Cardiac muscle cell (in vitro differentiated cells and primary cell): ENCODE measurements at places on chromosomes 16 and 17. TPM values are rescaled to one million over a fixed set of nuclear protein-coding genes. Genes with fewer than 3 reads are reported as not detected.

The FBXL19 gene
- total RNA-seq = 55.1 and 60.0 TPM in 2 replicates

The RSAD1 gene
- 24.1 and 35.8 TPM in 2 replicates for total RNA-seq

The CES5A gene
- total RNA-seq = not detected in 2 replicates

The UMOD gene
- total RNA-seq = not detected in 2 replicates

The CHAD gene
- total RNA-seq = 0.11 TPM in 1 of 2 replicates, not detected in the other

The SCPEP1 gene
- 25.9 and 41.9 TPM in 2 replicates for total RNA-seq

The CLEC18B gene
- total RNA-seq = 1.7 and 3.0 TPM in 2 replicates

The TSPAN10 gene
- 5.0 TPM in 2 replicates for total RNA-seq

The KRTAP9-2 gene
- not detected in 2 replicates for total RNA-seq

GRCh38 chr17:79160980-79161636, 86.5 kb downstream of the ENGASE start:
- no peaks in the 10 kb centered on the region for H3K36me3 ChIP-seq
- H3K4me3 ChIP-seq = no peak overlapping the region
- H3K27ac ChIP-seq = no peak overlapping the region
- no peak for DNase-seq
- no peaks in the 10 kb centered on the region for H3K4me1 ChIP-seq
- no peaks in the 10 kb centered on the region for H3K27me3 ChIP-seq

DNA sequence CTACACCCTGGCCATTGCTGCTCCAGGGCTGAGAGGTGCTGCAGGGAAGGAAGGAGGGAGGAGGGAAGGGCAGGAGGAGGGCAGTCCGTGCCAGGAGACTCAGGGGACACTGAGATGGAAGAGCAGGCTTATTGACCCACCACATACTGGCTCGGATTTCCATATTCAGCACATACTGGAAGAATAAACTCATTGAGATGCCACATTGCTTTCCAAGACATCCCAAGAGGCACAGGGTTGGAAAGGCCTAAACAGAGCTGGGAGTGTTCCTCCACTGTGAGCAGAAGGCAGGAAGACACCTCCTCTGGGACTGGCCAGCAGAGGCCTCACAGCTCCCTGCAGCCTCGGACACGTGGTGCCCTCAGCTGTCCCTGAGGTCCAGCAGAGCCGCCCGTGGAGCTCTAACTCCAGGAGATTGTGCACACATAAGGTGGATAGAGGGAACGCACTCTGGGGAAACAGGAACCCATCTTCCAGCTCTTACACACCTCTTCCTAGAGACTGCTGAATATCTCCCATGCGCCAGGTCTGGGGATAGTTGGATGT, 17.4 kb downstream of the CCDC182 start:
- H3K27me3 ChIP-seq = peaks cover 7% of the 10 kb centered on the region
- no peak overlapping the region for H3K4me3 ChIP-seq
- H3K36me3 ChIP-seq = no peaks in the 10 kb centered on the region
- peaks cover 15% of the 10 kb centered on the region for H3K4me1 ChIP-seq
- DNase-seq = no peak

GRCh38 chr16:54277845-54278703, 8.5 kb downstream of the IRX3 start:
- no peak for DNase-seq
- no peak overlapping the region for H3K4me3 ChIP-seq
- peaks cover 15% of the 10 kb centered on the region for H3K4me1 ChIP-seq
- H3K36me3 ChIP-seq = peaks cover 4% of the 10 kb centered on the region

- H3K4me1 ChIP-seq = peaks cover 79% of the 10 kb centered on the region
- peak overlapping the region; percentile 96 for H3K27ac ChIP-seq
- H3K4me3 ChIP-seq = no peak overlapping the region
These were observed 316.3 kb downstream of the SEC14L1 start for GRCh38 chr17:77456951-77457548.

DNA sequence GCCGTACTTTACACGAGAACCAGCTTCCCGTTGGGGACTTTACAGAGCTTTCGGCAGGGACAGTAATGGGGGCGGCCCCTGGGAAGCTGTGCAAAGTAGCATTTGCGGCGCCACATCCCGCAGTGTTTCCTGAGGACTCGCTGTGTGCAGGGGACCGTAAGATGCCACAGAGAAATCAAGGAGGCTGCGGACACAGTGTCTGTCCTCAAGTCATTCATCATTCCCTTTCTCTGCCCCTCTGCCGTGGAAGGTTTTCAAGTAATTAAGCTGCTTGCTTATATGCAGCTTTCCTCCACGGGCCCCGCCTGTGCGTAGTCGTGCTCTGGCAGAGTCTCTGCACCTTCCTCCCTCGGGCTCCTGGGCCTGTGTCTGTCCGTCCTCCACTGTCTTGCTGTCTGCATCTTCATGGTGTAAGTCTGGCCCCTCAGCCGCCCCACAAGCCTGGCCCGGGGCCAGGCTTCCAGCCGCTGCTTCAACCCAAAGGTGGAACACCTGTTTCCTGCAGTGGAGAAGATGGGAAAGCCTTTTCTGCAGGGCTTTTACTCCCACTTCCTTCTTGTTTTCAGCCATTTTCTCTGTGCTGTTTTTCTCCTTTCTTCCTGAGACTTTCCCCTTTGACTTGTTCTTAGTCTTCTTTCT, 216.9 kb upstream of the CHMP6 start:
- no peaks in the 10 kb centered on the region for H3K27me3 ChIP-seq
- no peaks in the 10 kb centered on the region for H3K36me3 ChIP-seq
- no peak overlapping the region for H3K27ac ChIP-seq
- no peaks in the 10 kb centered on the region for H3K4me1 ChIP-seq
- no peak overlapping the region for H3K4me3 ChIP-seq
- DNase-seq = no peak

- DNase-seq = no peak
- H3K4me3 ChIP-seq = no peak overlapping the region
- no peaks in the 10 kb centered on the region for H3K4me1 ChIP-seq
- no peaks in the 10 kb centered on the region for H3K36me3 ChIP-seq
- H3K27me3 ChIP-seq = no peaks in the 10 kb centered on the region
- no peak overlapping the region for H3K27ac ChIP-seq
These were observed 380.4 kb upstream of the CCL2 start for GRCh38 chr17:33874617-33875060.

- no peaks in the 10 kb centered on the region for H3K27me3 ChIP-seq
- H3K4me3 ChIP-seq = no peak overlapping the region
- peak; percentile 76 for DNase-seq
- no peak overlapping the region for H3K27ac ChIP-seq
These were observed 56.5 kb downstream of the DNAH2 start for GRCh38 chr17:7774055-7774521.

DNA sequence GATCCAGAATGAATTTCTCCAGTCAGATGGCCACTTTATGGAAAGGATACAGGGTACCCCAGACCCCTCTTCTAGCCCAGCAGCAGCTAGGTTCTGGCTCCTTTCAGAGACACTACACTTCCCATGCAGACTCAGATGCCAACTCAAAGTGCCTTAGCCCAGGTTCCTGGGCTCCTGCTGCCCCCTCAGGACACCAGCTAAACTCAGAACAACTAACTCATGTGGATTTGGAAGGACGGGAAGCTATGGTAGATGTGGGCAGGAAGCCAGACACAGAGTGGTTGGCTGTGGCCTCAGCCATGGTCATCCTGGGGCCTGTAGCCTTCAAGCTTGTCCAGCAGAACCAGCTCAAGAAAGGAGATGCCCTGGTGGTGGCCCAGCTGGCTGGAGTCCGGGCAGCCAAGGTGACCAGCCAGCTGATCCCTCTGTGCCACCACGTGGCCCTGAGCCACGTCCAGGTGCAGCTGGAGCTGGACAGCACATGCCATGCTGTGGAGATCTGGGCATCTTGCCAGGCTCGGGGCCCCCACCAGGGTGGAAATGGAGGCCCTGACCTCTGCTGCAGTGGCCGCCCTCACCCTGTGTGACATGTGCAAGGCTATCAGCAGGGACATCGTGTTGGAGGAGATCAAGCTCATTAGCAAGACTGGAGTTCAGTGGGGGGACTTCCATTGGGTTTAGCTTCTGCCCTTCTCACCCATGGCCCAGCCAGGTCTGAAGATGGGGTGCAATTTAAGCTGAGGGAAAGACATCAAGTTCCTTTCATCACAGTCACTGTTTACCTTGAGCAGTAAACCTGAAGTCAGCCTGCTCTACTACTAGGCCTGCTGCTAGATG, 111.8 kb downstream of the N4BP1 start:
- H3K27me3 ChIP-seq = no peaks in the 10 kb centered on the region
- H3K4me3 ChIP-seq = no peak overlapping the region
- H3K27ac ChIP-seq = no peak overlapping the region
- DNase-seq = no peak

GRCh38 chr16:75446416-75446815, 13.1 kb upstream of the CFDP1 start:
- no peaks in the 10 kb centered on the region for H3K36me3 ChIP-seq
- no peaks in the 10 kb centered on the region for H3K27me3 ChIP-seq

- no peak overlapping the region for H3K27ac ChIP-seq
- no peak for DNase-seq
- no peaks in the 10 kb centered on the region for H3K27me3 ChIP-seq
- peaks cover 8% of the 10 kb centered on the region for H3K36me3 ChIP-seq
- no peak overlapping the region for H3K4me3 ChIP-seq
These were observed 4.6 kb downstream of the ZNF319 start for GRCh38 chr16:57995721-57996405.

- H3K4me1 ChIP-seq = no peaks in the 10 kb centered on the region
- H3K27me3 ChIP-seq = no peaks in the 10 kb centered on the region
- no peak for DNase-seq
- H3K27ac ChIP-seq = no peak overlapping the region
- no peak overlapping the region for H3K4me3 ChIP-seq
These were observed 395.7 kb upstream of the ASIC2 start for GRCh38 chr17:33688771-33689170.

DNA sequence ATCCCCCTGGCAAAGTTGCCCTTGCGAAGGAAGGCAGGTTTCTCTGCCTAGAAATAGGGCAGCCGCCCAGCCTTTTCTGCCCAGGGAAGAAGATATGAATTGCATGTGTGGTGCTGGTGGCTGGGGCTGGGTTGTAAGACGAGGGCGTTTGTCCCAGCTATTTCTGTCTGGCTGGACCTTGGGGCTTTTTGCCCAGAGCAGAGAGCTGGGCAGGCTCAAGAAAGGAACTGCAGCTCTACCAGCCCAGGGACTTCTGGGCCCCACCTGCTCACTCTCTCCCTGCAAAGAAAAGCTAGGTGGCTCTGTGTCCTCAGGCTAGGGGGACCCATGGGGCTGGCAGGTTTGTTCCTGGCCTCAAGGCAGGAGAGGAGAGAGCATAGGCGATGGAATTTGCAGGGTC, 586 bp downstream of the CACNG1 start:
- H3K36me3 ChIP-seq = no peaks in the 10 kb centered on the region
- H3K27me3 ChIP-seq = no peaks in the 10 kb centered on the region
- no peak overlapping the region for H3K4me3 ChIP-seq
- H3K27ac ChIP-seq = no peak overlapping the region

- H3K4me3 ChIP-seq = no peak overlapping the region
- H3K36me3 ChIP-seq = no peaks in the 10 kb centered on the region
- peaks cover 16% of the 10 kb centered on the region for H3K4me1 ChIP-seq
- no peak overlapping the region for H3K27ac ChIP-seq
- DNase-seq = no peak
- H3K27me3 ChIP-seq = no peaks in the 10 kb centered on the region
These were observed 67.5 kb upstream of the LGALS9 start for GRCh38 chr17:27563532-27563931.

DNA sequence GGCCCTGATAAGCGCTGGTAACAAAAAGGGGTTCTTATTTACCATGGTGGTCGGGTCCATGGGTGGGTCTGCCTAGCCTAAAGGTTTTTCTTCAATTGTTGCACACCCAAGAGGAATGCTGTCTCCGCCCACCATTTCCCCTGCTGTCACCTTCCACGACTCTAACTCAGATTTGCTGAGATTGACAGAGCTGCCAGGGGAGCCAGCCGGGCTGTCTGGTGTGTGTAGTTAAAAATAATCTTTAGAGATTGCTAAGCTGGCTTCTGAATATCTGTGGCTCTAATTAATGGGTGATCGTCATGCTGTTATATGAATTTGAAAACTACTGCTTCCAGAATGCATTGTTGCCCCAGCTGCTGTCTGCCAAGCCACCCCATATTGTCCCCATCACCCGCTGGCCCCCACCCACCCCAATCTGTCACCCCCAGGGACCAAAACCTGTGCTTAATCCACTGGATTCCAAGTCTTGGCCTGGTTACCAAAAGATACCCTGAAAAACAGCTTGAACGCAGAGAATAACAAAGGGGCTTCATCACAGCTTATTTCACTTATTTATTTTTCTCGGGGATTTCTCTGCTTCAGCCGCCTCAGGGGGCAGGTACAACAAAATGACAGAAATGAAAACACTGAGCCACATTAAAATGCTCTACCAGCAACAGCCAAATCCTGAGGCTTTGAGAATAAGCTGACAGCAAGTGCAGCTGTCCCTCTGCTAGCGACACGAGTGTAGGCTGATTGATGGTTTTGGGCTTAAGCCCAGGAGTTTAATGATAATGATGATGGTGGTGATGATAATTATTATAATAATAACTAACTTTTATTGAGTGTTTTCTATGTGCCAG, 46.1 kb upstream of the NLK start:
- H3K27me3 ChIP-seq = no peaks in the 10 kb centered on the region
- no peaks in the 10 kb centered on the region for H3K36me3 ChIP-seq
- peaks cover 19% of the 10 kb centered on the region for H3K4me1 ChIP-seq
- no peak for DNase-seq
- no peak overlapping the region for H3K4me3 ChIP-seq

GRCh38 chr17:274902-275301, 77.7 kb downstream of the RPH3AL start:
- no peaks in the 10 kb centered on the region for H3K36me3 ChIP-seq
- no peak overlapping the region for H3K27ac ChIP-seq
- H3K4me3 ChIP-seq = no peak overlapping the region
- no peaks in the 10 kb centered on the region for H3K27me3 ChIP-seq

DNA sequence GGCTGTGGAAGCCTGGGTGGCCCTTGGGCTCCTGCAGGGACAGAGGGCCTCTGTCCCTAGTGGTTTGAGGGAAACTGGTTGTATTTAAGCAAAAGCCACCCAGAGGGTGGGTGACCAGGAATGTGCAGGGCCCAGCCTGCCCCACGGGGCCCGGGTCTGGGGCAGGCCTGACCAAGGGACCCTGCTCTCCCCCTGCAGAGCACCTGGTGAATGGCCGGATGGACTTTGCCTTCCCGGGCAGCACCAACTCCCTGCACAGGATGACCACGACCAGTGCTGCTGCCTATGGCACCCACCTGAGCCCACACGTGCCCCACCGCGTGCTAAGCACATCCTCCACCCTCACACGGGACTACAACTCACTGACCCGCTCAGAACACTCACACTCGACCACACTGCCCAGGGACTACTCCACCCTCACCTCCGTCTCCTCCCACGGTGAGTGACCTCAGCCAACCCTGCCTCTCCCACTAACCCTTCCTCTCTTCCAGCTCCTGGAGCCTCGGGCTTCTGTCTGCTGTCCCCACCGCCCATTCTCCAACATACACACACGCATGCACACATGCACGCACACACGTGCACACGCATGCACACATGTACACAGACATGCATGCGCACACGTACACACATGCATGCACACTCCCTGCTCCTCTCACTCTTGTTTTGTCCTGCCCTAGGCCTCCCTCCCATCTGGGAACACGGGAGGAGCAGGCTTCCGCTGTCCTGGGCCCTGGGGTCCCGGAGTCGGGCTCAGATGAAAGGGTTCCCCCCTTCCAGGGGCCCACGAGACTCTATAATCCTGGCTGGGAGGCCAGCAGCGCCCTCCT, 10.4 kb downstream of the GALK1 start:
- H3K4me3 ChIP-seq = no peak overlapping the region
- no peaks in the 10 kb centered on the region for H3K27me3 ChIP-seq
- H3K27ac ChIP-seq = no peak overlapping the region
- H3K4me1 ChIP-seq = no peaks in the 10 kb centered on the region
- no peak for DNase-seq

GRCh38 chr16:84175350-84176081, 11.3 kb downstream of the TAF1C start:
- no peak for DNase-seq
- H3K4me3 ChIP-seq = no peak overlapping the region
- H3K27ac ChIP-seq = no peak overlapping the region
- H3K27me3 ChIP-seq = no peaks in the 10 kb centered on the region
